ENCODE measurements at places on chromosomes 7 and 10.
A peak's percentile ranks its signal among the peaks of the same experiment; 100 is the strongest.

GRCh38 chr7:44489955-44490350, 505 bp downstream of the NUDCD3 start:
- peak; percentile 6 for DNase-seq

DNA sequence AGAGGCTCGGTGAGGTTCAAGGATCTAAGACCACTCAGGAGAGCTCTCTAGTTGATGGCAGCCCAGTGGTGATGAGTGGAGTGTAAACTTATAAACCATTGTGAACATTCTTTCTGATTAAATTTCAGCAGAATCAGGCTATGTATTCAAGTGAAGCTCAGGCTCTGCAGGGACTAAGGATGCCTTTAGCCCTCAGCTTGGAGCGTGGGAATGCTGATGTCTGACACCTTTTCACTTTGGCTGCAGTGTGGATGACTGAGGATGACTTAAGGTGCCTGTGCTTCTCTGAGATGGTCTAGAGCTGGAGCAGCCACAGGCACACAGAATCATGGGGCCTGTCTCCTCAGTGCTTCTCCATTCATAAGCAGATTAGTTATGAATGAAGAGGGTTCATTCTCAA, 150.4 kb downstream of the SORCS3 start:
- no peak for DNase-seq

DNA sequence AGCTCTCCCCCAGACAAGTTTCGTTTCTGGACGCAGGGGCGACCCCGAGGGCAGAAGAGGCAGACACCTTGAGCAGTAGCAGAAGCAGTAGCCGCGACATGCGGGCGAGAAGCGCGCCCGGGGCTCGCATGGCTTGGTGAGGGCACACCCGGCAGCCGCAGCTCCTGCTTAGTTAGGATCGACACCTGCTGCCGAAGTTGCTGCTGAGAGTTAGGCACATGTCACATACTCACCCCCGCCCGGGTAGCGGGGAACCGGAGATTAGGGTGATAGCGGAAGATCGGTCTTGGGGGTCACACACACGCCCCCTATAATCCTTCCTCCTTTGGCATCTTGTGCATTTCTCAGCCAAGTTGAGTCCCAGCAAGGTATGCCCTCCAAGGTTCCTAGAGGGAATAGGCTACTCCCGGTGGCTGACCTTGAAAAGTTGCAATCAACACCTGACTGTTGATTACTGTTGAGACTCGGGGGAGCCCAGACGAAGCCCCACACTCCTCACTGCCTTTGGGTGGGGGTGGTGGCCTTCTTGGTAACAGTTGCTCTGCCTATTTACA, 668 bp downstream of the GPR37 start:
- peak; percentile 12 for DNase-seq

DNA sequence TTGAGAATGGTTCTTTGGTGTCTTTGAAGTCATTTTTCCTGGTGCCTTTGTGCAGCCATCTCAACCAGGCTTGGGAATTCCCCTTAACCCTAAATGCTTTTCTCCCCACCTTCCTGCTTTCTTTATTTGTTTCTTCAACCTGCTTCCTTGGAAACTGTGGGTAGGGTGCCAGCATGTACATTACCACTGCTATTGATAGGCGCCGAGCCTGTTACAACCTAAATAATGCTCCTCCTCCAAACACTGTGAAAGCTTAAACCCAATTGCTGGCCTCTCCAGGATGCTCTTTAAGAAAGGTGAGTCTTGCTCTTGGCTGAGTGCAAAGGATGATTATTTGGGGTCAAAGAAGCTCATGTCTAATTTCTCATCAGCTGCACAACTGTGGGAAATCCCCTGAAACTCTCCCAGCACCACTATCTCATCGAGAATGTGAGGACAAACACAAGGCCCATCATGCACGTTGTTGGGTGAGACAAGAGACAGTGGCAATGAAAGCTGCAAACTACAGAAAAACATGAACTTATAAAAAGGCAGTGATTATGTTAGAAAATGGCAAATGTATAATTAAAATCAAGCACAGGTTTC, 285.5 kb upstream of the IGFBP3 start:
- no peak for DNase-seq

DNA sequence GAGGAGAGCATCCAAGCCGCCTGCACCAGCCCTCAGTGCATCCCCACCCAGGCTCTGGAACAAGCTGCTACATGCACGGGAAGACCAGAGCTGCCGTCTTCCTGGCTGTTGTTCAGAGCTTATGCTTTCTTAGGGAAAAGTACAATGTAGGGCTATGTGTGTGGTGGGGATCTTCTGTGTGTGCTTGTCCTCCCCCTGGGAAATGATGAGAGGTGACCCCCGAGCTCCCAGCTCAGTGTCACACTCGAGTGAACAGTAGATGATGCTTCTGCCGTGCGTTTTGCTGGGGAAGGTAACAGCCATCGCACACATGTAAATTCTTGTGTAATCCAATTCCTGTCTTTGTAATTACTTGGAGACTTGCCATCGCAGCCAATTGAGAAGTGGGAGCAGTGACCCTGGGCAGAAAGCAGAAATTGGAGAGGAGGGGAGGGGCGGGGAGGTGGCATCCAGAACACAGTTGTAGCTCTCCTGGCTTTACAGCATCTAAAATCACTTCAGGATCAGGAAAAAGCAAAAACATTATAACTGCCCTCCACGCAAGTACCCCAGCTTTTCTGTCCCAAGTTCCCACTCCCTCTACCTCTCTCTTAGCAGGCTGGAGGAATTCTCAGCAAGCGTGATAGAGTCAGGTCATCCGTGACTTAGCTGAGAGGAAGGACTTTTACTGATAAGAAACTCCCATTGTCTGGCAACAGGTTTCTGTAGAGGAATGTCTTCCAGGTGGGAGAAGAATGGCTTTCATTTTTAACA, 149.6 kb downstream of the TCF7L2 start:
- no peak for DNase-seq

Data from NCI-H1694 treated with DMSO at 0.1 percent for 48 hours (cell line).